ENCODE measurements at places on chromosomes 7 and 10.
A peak's percentile ranks its signal among the peaks of the same experiment; 100 is the strongest.

- no peak for DNase-seq
These were observed 459.4 kb downstream of the GPAM start for GRCh38 chr10:111724121-111724520.

- no peak for DNase-seq
These were observed 74.0 kb upstream of the EN2 start for GRCh38 chr7:155383756-155384491.

DNA sequence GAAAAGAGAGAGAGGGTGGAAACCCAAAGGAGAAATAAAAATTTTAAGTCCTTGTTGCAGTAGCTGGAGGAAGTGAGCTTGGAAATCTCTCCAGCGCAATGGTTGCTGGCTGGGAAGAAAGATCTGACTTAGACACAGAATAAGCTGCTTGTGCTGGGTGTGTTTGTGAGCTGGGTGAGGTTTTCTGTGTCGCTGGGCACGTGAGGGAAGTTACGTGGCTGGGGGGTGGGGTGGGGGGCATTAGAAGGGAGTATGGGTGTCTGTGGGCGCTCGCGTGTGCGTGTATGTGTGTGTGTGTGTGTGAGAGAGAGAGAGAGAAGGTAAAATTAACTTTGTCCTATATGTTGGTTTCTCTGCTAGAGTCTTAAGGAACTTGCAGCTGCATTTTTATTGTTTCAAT, 11.6 kb downstream of the TCF7L2 start:
- no peak for DNase-seq

DNA sequence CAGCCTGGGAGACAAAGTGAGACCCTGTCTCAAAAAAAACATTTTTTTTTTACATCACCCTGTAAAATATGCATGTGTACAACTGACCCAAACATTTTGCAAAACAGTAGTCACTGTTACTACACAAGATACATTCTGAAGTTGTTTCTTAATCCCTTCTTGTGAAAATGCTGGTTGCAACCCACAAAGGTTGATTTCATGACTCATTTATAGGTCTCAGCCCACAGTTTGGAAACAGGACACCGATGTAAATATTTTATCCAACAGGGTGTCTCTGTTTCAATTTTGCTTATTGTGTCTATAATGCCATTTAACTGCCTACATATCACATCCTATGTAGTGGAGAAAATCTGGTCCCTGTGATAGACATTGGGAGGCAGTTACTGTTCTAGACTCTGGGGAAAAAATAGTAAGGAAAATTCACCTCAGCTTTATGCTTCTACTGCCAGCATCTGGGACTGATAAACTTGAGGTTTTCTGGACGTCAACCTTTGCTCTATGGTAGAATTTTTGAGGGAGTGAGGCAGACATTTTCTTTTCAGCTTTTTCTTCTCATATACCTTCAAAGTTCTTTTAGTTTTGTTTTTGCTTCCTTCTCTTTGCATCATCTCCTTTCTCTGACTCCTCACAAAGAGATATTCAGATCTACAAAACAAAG, 1.6 kb upstream of the RAB19 start:
- DNase-seq: no peak

DNA sequence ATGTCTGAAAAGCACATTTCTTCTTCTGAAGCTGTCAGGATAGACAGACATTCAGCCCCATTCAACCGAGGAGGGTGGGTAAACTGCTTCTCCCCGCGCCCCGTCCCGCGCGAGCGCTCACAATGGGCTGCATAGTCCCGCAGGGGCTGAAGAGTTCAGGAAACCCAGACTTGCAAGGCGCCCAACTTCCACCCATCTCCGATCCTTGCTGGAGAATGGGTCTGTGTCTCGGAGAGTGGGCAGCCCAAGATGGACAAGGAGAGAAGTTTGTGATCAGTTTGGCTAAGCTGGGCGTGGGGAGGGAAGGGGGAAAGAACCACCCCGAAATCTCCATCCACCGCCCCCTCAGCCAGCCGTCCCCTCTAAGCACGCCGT, 686 bp downstream of the AASS start:
- DNase-seq: peak; percentile 44

- DNase-seq: no peak
These were observed 297.0 kb downstream of the TCF7L2 start for GRCh38 chr10:113247050-113247449.

- DNase-seq: no peak
These were observed 390.7 kb downstream of the DPP6 start for GRCh38 chr7:154442939-154443338.
